ENCODE measurements at places on chromosomes 5 and 9.

DNA sequence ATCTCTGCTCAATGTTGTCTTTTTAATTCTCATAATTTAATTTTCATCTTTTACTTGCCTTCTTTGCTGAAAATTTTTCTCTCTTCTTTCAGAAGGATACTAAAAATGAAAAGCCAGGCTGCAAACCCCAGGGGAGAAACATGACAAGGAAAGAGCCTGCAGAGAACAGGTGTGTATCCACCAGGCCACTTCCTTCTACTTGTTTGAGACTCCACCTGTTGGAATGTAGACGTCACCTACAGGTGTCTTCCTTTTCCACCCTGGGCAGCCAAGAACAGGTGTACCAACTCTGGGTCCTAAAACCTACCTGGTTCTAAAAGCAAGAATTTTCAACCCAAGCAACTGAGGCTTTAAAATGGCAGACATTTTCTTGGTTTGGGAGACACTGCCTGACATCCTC is 166.8 kb downstream of the ATP10B start:
- DNase-seq = no peak

DNA sequence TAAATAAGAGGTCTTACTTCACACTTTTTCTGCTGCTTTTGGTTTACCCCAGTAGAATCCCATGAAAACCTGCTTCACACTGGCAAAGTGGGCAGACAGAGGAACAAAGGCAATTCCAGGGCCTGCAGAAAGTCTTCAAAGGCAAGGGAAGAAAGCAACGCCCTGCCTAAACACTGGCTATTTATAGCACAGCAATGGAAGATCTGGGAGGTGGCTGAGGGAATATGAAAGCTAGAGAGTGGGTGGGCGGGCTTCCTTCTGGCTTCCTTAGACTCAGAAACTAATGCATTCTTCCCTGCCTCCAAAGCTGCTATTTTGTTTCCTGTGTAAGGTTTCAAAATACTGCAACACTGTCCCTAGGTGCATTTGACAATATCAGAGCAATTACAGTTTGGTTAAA is 46.8 kb downstream of the ELAVL2 start:
- no peak for DNase-seq

GRCh38 chr9:92680166-92681119 is 10.5 kb upstream of the IPPK start:
- no peak for DNase-seq

- peak; percentile 38 for DNase-seq
Measured at GRCh38 chr9:89358985-89359384, 40.7 kb downstream of the SECISBP2 start.

GRCh38 chr9:99967457-99967856 is 61.0 kb downstream of the STX17 start:
- DNase-seq = no peak

DNA sequence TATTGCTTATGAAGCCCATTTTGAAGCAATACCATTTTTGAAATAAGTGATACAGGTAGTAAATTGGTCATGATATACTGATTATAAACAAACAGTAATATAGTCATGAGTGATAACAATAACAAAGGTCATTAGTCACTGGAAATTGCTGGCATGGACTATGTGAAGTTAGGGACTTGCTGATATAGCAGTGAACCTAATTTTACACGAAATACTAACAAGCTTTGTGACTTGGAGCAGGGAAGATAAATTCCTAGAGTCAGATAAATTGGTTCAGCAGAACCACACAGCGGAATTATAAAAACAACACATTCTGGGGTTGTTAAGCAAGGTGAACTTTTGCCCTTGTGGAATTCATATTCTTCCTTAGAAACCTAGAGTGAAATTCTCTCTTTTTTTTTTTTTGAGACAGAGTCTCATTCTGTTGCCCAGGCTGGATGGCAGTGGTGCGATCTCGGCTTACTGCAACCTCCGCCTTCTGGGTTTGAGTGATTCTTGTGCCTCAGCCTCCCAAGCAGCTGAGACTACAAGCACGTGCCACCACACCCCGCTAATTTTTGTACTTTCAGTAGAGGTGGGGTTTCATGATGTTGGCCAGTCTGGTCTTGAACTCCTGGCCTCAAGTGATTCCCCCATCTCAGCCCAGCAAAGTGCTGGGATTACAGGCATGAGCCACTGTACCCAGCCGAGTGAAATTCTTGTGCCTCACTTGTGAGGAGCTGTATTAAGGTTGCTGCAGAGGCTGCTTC is 6.0 kb downstream of the UGCG start:
- DNase-seq = no peak

DNA sequence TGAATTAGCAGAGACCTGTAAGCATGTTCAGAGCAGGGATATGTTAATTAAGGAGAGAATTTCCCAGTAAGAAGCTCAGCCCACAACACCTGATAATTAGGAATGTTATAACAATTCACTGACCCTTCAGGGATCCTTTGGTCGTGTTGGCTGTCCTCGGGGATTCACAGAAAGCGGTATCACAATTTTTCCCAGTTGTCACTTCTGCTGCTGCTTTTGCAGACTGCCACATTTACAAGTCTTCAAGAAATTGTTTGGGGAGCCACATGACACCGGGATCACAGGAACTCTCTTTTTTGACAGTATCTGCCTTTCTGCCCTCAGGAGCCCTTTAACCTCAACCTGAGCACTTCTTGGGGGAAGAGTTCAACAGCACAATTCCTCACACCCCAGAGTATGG is 265.5 kb downstream of the GLIS3 start:
- no peak for DNase-seq

- DNase-seq = no peak
Measured at GRCh38 chr9:134275375-134275774, 50.9 kb upstream of the RXRA start.

DNA sequence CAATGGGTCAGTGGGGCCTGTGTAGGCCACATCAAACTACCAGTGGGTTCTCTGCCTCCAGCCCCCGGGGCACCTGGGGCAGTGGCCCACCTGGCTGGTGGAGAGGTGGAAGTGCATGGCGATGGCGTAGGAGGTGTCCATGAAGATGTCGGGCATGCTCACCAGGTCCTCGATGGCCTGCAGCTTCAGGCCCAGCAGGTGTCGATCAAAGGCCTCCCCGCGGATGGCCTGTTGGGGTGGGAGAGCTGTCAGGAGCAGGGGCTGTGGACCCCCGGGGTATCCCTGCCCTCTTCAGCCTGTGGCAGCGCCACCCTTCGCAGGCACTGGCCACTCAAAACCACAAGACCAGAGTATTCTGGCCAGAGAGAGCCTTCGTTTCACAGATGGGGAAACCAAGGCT is 14.7 kb downstream of the CRAT start:
- no peak for DNase-seq

DNA sequence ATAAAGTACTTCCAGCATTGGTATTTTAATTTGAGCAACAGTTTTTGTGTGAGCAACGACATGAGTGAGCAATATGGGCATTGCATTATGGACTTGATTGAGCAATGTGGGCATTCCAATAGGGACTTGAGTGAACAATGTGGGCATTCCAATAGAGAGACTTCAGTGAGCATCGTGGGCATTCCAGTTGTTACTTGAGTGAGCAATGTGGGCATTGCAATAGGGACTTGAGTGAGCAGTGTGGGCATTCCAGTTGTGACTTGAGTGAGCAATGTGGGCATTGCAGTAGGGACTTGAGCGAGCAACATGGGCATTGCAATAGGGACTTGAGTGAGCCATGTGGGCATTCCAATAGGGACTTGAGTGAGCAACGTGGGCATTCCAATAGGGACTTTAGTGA is 52.2 kb downstream of the ZCCHC7 start:
- DNase-seq = no peak

DNA sequence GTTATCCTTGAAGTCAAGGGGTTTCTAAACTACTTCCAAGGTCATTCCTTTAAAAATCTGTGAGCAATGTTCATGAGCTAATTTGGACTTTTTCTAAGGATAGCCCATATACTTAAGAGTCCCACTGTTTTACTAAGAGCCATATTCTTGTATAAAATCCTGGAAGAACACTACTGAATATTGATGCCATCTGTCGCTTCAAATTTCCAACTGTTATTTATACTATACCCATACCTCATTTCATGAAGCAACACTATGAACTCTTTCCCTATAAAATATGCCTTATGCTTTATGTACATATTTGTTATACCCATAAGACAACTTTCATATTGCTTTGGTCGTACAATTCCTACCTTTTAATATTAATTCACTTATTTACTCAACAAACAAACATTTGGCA is 12.4 kb upstream of the ANKRD55 start:
- DNase-seq = no peak

GRCh38 chr5:107505763-107506534 is 164.8 kb downstream of the EFNA5 start:
- DNase-seq = no peak

- DNase-seq = no peak
Measured at GRCh38 chr5:127878174-127878750, 175.1 kb downstream of the CCDC192 start.

- DNase-seq = peak; percentile 15
Measured at GRCh38 chr9:31542384-31543055, 841.9 kb upstream of the ACO1 start.

- no peak for DNase-seq
Measured at GRCh38 chr9:136960212-136960937, 8.3 kb downstream of the LCN12 start.

- no peak for DNase-seq
Measured at GRCh38 chr9:83406921-83407320, 131.3 kb downstream of the FRMD3 start.
